ENCODE measurements at places on chromosomes 16 and 17. TPM values are rescaled to one million over a fixed set of nuclear protein-coding genes. Genes with fewer than 3 reads are reported as not detected.

- DNase-seq: no peak
These were observed 27.8 kb downstream of the ZNF750 start for GRCh38 chr17:82812058-82812457.

PRRT2 gene
- total RNA-seq: 0.78 TPM

DNA sequence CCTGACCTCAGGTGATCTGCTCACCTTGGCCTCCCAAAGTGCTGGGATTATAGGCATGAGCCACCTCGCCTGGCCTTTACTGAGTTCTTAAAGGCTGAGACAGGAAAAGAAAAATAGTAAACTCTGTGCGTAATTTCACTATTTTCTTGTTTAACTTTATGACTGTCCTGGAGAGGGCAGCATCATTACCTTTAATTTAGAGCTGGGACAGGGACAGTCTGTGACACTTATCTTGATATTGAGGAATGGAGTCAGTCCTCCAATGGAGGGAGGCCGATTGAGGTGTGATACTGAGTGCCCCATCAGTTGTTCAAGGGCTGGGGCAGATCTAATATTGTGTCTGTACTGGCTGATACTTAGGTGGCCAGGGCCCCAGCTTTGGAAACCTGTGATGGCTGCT lies 21.5 kb upstream of the SPN start:
- DNase-seq: no peak

DNA sequence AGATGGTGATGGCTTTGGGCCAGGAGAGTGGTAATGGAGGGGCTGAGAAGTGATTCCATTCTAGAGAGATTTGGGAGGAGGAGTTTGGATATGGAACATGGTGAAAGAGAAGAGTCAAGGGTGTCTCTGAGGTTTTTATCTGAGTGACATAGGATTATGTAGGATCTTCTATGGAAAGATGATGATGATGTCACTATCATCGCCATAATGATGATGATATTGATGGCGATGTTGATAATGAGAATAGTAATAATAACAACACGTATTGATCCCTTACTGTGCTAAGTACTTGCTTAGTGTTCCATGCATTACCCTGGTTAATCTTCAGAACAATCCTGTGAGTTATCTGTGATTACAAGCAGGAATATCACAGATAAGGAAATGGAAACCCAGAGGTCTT lies 16.6 kb downstream of the PDILT start:
- DNase-seq: no peak

DNA sequence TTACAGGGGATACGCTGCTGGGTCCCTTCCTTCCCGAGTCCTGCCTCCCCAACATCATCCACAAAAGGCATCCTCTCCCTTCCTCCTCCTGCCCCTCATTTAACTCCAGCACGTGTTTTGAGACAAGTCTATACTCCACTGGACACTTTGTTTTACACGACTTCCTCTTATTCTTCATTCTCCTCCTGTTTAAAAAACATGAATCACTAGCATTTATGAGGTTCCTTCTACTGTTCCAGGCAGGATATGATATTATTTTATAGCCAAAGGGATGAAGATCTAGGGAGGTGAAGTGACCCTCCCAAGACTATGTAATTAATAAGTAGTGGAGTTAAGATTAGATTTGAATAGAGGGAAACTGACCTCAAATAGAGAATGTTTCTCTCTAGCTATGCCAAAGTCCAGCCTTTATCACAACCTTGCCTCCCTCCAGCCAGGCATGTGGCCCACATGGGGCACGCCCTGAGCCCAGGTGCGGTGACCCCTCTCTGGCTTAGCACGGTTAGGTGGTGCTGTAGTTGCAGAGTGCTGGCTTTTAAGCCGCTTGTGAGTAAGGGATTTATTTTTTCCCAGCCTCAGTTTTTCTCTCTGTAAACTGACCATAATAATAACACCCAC lies 1.3 kb upstream of the HSD17B2 start:
- no peak for DNase-seq

- no peak for DNase-seq
These were observed 94.7 kb downstream of the ZNF778 start for GRCh38 chr16:89312194-89312593.

RASL10B gene
- 1.4 TPM for total RNA-seq

Measured in Calu3 (cell line).